Stimulated activated CD4-positive, alpha-beta T cell treated with anti-CD3 and anti-CD28 coated beads, Interleukin-1b, Interleukin-23, amount 100 ng/mL, for 24 hours (primary cell): ENCODE measurements at places on chromosomes 3 and 15.

- no peak for DNase-seq
These were observed 75.7 kb upstream of the GADL1 start for GRCh38 chr3:30970183-30970582.

GRCh38 chr3:78978037-78978436 is 789.8 kb downstream of the ROBO1 start:
- DNase-seq = no peak

DNA sequence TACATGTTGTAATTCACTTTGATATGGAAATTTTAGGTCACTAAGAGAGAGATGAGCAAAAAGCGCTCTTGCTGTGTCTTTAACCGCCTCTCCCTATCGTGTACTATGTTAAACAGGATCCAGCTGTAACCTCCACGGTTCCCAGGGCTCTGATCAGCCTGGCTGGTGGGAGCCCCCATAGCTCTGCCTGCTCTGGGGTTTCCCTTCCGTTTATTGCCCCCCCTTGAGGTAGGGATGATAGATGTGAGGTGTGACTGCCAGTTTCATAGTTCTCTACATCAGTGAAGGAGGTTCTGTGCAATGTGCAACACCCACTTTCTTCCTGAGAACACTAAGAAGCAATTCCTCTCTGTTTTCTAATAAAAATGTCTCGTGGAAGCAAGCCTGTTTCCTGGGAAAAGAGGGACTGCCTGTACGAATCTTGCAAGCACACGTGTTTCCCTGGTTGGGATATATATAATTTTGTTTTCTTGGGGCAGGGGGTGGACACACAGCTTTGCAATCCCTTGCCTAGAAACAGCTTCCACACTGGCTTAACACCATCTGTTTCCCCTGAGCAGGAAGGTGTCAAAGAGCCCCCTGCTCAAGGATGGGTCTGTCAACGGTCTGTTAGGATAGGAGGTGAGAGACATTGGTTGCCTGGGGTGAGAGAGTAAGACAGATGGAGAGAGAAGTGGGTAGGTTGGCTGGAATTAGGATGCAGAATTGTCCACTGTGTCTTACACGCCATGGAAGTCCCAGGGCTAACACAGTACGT is 23.8 kb downstream of the CORO2B start:
- DNase-seq = no peak

GRCh38 chr15:63407612-63408011 is 26.0 kb upstream of the CA12 start:
- no peak for DNase-seq

- DNase-seq = no peak
These were observed 1005.2 kb upstream of the CADM2 start for GRCh38 chr3:83953417-83954089.
